ENCODE measurements at places on chromosomes 3 and 15.

- DNase-seq, result no peak
Measured at GRCh38 chr3:158539414-158540014, 31.5 kb upstream of the MLF1 start.

- DNase-seq, result no peak
Measured at GRCh38 chr15:31269816-31270575, 56.6 kb upstream of the KLF13 start.

- DNase-seq, result no peak
Measured at GRCh38 chr3:183699238-183699947, 1.8 kb downstream of the YEATS2 start.

GRCh38 chr15:67109141-67110034 is 44.0 kb downstream of the SMAD3 start:
- no peak for DNase-seq

DNA sequence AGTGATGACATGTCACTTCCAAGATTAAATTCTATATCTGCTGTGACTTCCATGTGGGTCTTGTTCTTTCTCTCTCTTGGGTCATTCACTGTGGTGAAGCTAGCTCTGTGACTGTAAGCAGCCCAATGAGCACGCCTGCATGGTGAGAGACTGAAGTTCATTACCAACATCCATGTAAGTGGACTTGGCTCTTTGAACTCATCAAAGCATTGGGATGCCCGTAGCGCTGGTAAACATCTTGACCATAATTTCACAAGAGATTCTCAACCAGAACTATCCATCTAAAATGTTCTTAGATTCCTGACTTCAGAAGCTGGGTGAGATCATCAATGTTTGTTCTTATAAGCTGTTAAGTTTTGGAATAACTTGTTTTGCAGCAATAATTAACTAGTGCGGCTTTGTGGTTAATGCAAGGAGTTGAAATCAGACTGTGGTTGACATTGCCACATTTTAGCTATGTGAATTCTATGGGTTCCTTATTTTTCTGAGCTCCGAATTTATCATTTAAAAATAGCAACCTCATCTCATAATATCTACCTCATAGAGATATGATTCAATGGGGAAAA is 31.6 kb upstream of the LRRC3B start:
- DNase-seq, result no peak

GRCh38 chr3:35659768-35660167 is 20.4 kb downstream of the ARPP21 start:
- no peak for DNase-seq

DNA sequence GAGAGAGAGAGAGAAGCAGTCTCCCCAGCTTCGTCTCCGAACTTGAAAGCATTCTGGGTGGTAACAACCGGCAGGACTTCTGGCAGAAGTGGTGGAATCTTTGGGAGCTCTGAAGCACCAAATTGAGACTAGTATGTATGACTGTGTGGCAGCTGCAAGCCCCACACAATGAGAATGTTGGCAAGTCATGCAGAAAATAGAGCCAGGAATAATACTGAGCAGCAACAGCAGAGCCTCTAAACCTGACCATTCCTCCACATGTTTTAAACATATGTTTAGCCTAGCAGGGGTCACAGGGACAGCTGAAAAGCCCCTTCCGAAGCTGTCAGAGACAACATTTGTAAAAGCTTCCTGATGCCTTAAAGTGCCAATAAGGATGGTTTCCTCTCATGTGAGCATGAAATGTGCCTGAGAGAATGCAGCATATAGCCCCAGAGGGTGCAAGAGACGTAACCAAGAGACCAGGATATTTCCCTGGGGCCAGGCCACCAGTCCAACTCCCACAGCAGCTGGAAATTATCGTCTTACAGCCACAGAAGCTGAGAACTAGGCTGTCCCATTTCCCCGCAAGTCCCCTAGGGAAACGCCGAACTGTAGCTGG is 178.6 kb upstream of the CCDC54 start:
- DNase-seq, result no peak

DNA sequence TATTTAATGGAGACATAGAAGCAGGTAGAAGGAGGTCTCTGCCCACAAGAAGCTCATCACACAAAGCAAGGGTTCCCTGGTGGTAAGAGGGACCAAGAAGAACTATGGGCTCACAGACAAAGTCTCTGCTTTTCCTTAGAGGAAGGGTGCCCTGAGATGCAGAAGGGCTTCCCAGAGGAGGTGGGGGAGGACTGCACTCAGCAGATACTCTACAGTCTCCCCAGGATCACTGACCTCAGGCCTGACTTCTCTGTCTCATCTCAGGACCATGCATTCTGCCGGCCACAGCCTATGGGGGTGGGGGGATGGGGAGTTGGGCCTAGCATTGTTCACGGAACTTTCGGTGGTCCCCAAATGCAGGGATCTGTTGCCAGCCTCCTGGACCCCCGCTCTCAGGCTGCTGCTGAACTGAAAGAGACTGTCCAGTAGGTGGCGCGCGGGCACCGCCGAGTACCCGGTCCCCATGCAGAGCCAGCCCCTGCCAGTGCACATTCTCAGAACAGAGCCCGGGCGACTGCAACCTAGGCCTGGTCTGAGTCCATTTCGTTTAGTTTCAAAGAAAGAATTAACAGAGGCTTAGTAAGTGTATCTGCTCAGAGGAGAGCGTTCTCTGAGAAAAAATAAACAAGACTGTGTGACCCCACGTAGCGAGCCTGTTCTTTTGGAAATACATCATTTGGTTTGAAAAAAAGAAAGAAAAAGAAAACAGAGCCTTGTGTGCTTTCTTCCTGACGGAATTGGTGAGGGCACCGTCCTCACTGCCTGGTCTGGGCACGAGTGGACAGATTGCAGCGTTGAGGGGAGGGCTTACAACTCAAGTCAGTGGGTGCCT is 74.1 kb downstream of the LRTM1 start:
- no peak for DNase-seq

GRCh38 chr3:74537164-74537563 is 77.3 kb downstream of the CNTN3 start:
- DNase-seq, result no peak

- DNase-seq, result no peak
Measured at GRCh38 chr3:159356606-159357005, 554.8 kb downstream of the MFSD1 start.

DNA sequence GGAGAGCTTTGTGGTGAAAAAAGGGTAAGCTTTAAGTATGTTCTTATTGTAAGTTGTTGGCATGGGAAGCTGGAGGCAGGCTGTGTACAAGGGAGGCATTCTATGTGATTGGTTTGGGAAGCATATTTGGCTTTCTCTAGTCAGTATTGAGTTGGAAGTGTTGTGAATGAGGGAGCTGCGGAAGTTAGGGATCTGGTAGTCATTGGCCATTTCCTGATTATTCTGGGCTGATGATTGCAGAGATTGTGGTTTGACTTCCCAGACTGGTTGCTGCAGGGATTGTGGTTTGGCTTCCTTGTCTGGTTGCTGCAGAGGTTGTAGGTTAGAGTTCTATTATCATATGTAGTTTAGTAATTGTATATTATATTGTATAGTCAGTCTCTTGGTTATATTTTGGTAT is 21.0 kb downstream of the STXBP5L start:
- DNase-seq, result no peak
